Hematopoietic multipotent progenitor cell treated with erythropoietin and hydrocortisone succinate and interleukin-3 and kit ligand, for 6 days (in vitro differentiated cells): ENCODE measurements at places on chromosomes 5 and 9.
A peak's percentile ranks its signal among the peaks of the same experiment; 100 is the strongest.

GRCh38 chr5:75055727-75056144 lies 3.4 kb upstream of the GCNT4 start:
- DNase-seq: no peak

- DNase-seq: no peak
Observed at GRCh38 chr5:116452774-116453368, 121.8 kb downstream of the SEMA6A start.

DNA sequence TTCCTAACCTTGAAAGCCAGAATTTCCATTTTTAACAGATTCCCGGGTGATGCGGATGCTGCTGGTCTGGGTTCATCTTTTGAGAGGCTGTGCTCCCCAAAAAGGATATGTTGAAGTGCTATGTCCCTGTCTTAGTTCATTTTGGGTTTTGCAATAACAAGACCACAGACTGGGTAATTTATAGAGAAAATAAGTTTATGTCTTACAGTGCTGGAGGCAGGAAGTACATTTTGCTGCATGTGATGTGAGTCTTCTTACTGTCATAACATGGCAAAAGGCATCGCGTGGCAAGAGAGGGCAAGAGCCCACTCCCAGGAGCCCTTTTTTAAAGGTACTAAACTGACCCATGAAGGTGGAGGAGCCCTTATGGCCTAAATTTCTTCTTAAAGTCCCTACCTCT lies 114.1 kb downstream of the DAPK1 start:
- no peak for DNase-seq

- no peak for DNase-seq
Observed at GRCh38 chr9:136614372-136614922, 48.3 kb upstream of the EGFL7 start.

DNA sequence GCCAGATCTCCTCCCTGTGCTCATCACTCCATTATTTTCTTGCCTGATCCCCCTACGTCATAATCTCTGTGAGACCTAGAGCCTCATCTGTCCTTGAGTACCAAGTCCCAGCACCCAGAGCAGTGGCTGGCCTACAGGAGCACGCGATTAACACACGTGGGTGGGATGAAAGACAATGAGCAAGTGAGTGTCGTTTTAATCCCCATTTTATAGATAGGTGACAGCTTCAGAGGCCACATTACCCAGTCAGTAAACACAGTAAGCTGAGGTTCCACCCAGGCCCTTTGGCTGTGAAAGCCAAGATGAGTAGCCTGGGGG lies 17.3 kb downstream of the TRUB2 start:
- no peak for DNase-seq

DNA sequence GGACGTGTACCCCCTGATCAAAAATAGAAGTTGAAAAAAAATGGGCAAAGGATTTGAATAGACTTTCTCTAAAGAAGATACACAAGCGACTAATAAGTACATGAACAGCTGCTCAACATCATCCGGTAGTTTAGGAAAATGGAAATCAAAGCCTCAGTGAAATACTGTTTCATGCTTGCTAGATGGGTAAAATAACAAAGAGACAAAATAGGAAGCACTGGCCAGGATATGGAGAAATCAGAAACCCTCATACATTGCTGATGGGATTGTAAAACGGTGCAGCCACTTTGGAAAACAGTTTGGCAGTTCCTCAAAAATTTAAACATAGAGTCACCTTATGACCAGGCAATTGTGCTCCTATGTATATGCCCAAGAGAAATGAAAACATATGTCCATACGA lies 65.0 kb upstream of the SUB1 start:
- DNase-seq: no peak

DNA sequence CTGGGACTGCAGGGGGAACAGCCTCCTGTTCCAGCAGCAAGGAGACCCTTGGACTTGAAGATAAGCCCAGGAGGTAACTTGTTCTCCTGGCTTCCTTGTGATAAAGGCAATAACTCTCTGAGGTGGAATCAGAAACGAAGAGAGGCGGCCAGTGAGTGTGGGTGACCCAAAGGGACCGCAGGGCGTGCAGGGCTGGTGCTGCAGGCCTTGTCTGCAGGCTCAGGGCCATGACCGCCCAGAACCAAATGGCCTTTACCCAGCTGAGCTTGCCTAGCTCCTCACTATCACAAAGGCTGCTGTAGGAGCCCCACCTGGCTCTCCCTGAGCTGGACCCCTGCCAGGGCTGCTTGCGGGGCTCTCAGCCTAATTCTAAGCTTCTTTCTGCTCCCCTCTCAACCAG lies 72.5 kb downstream of the NDFIP1 start:
- DNase-seq: no peak

- DNase-seq: no peak
Observed at GRCh38 chr5:144103611-144104485, 66.6 kb downstream of the YIPF5 start.

- DNase-seq: no peak
Observed at GRCh38 chr9:120281665-120282064, 298.3 kb downstream of the CDK5RAP2 start.

DNA sequence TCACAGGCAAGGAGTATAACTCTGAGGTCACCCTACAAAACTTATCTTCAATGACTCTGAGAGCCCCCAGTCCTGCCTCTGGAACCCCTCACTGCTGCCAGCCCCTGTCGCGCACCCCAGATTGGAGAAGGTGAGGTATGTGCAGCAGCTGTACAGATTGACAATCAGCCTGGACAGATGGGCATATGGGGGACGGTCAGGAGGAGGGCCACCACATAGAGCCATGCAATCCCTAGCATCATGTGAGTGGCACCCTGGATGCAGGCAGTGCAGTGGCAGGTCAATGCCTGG lies 90.1 kb downstream of the LMX1B start:
- DNase-seq: no peak

- no peak for DNase-seq
Observed at GRCh38 chr5:151345187-151345807, 2.1 kb downstream of the SLC36A2 start.

GRCh38 chr5:160268121-160268520 lies 38.8 kb downstream of the FABP6 start:
- no peak for DNase-seq

- DNase-seq: no peak
Observed at GRCh38 chr9:109328978-109329637, 8.2 kb upstream of the EPB41L4B start.

DNA sequence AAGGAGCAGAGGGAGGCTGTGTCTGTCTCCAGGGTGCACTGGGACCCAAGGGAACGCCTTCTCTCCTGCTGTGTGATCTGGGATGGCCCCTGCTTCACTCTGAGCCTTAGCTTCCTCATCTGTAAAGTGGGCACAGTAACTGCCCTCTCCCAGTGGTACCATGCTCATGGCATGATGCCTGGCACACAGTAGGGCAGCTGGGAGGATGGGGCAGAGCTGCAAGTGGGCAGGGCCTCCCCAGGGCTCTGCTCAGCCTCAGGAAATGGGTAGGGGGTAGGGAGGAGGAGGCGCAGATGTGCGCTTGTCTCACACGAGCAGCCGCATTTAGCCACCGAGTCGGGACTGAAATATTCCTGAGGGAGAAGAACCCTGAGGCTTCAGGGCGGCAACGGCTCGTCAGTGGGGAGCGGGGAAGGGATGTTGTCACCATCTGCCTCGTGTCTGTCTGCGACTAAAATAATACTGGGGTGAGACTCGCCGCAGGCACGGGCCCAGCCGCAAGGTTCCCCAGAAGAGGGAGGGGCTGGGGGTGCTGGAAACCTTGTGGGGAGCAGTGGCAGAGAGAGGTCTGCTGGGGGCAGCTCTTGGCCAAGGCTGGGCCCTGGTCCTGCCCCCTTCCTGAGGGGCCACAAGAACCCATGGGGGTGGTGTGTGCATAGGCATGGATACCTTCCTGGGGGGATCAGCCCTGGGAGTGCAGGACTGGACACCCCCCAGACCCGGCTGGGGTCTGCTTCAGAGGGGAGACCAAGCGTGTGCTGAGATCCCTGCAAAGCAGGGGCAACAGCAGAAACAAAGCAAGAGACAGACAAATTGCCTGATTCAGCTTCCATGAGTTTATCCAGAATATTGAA lies 55.2 kb upstream of the PSD2 start:
- DNase-seq: no peak

GRCh38 chr5:136011414-136012001 lies 17.3 kb upstream of the TGFBI start:
- DNase-seq: no peak

DNA sequence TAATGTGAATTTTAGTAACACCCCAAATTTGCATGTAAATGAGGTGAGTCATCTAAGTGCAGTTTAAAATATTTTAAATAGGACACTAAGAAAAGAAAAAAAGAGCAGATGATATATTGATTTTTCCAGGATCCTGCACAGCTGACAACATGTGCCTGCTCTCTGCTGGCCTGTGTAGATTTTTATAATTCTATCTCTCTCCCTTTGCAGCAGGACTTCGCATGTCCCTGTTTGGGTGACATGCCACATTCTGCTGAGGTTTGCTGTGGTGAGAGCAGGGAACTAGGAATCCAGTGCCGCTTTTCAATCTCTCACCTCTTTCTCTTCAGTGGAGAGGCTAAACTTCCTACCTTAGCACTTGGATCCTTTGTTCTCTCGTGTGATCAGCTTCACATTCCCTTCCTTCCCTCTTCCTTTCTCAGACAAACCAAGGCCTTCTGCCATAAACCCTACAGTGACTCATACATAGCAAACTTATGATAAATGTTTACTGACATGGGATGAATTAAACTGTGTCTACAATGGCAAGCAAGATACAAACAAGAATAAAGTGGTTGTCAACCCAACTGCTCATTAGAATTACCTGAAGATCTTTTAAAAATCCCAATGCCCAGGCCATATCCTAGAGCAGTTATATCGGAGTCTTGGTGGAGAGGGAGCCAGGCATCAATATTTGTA lies 198.8 kb upstream of the EFNA5 start:
- no peak for DNase-seq

DNA sequence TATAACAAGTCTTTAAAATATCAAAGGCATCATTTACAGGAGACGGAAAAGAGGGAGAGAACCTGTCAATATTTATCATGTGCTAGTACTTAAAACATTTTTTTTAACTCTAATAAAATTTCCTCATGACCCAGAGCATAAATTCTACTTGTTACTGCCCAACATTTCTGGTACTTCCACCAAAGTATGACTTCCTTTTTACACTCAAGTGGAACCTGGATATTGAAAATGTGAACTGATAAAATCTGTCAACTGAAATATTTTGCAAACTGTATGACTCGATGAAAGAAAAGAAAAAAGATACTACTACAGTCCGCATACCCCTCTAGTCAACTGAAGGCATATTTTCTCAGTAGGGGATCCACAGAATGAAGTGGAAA lies 37.1 kb downstream of the FAM13B start:
- DNase-seq: peak; percentile 44

DNA sequence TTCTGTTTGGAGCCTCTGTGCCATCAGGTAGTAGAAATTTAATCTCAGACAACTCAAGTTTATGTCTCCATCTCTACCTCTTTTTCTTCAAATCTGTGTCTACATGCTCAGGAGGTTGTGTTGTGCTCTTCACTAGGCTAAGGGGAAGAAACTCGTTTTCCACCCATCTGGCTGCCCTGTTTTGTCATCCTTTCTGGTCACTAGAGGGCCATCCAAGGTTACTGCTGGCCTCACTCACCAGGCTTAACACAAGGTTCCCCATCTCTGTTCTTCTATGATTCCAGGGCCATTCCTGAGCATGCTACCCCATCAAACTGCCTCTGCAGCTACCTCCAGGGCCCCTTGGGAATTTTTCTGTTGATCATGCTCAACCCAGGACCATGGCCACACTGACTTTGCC lies 213.3 kb upstream of the FBXL7 start:
- no peak for DNase-seq

DNA sequence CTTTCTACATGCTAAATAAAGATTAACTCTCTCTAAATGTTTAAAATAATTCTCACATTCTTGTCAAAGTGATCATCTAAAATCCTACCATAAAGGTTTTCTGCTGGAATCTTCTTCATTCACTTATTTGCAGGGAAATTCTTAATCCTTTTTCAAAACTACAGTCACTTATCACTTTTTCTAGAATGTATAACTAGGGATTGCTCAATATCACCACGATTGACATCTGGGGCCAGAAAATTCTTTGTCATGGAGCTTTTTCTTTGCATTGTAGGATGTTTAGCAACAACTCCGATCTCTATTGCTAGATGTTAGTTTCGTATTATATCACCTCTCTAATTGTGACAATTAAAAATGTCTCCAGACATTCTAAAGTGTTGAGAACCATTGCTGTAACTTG lies 344.9 kb upstream of the PIK3R1 start:
- no peak for DNase-seq

DNA sequence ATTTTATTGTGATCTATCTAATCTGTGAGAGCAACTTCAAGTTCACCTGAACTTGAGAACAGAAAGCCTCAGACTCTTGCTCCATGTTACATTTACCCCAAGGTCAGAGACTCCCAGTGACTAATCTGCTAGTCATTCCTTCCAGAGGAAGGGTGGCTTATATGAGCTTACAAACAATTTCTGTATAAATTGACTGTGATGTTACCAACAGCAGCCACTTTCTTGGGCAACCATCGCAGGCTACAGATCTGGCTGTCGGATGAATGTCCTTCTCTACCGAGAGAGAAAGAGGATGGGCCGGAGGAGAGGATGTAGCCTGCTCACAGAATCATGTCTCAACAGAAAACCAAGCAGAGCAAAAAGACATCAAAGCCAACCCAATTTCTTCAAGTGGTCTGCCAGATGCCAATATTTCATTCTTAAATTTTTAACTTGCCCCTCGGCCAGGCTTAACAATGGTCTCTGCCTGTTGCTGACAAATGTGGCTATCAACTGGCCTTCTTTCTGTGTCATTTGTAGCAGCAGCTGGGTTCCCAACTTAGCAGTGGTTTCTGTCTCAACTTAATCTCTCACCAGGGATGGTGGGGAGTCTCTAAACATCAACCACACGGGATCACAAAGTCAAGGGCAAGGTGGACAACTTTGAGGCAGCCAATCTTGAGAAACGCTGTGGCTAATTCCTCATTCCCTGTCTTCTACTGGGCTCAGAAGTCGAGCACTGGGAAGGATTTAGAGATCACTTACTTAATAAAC lies 81.3 kb downstream of the RAPGEF1 start:
- DNase-seq: no peak

- no peak for DNase-seq
Observed at GRCh38 chr9:72903103-72903502, 49.8 kb downstream of the ALDH1A1 start.

- peak; percentile 45 for DNase-seq
Observed at GRCh38 chr5:40485021-40485998, 194.4 kb upstream of the PTGER4 start.

- DNase-seq: peak; percentile 95
Observed at GRCh38 chr9:112097712-112098688, 77.1 kb downstream of the SUSD1 start.

- no peak for DNase-seq
Observed at GRCh38 chr5:133664422-133664821, 52.1 kb upstream of the FSTL4 start.

GRCh38 chr5:134637116-134637721 lies 4.6 kb upstream of the SAR1B start:
- DNase-seq: no peak

- no peak for DNase-seq
Observed at GRCh38 chr9:85108746-85109145, 439.2 kb downstream of the NTRK2 start.

- DNase-seq: no peak
Observed at GRCh38 chr5:74546796-74547195, 93.7 kb downstream of the ENC1 start.
